Activated naive CD8-positive, alpha-beta T cell treated with anti-CD3 and anti-CD28 coated beads, Interleukin-2, amount 10 ng/mL, durations not matched to agents 7 days and 5 days (primary cell): ENCODE measurements at places on chromosomes 2 and 18. TPM values are rescaled to one million over a fixed set of nuclear protein-coding genes. Genes with fewer than 3 reads are reported as not detected.

The SULT1C4 gene
- not detected for total RNA-seq

The RAB6D gene
- not detected for total RNA-seq

GRCh38 chr2:128949360-128949759 lies 630.7 kb upstream of the HS6ST1 start:
- no peak overlapping the region for H3K27ac ChIP-seq
- DNase-seq, result no peak
- no peak overlapping the region for H3K4me3 ChIP-seq
- H3K27me3 ChIP-seq, result peaks cover 3% of the 10 kb centered on the region
- no peaks in the 10 kb centered on the region for H3K4me1 ChIP-seq

- DNase-seq, result no peak
- H3K4me3 ChIP-seq, result no peak overlapping the region
- H3K27me3 ChIP-seq, result peaks cover 2% of the 10 kb centered on the region
- peak overlapping the region; percentile 43 for H3K27ac ChIP-seq
- peaks cover 11% of the 10 kb centered on the region for H3K4me1 ChIP-seq
Measured at GRCh38 chr2:38266382-38267061, 110.6 kb downstream of the ATL2 start.

GRCh38 chr2:71796174-71796593 lies 342.8 kb downstream of the DYSF start:
- no peaks in the 10 kb centered on the region for H3K4me1 ChIP-seq
- no peaks in the 10 kb centered on the region for H3K36me3 ChIP-seq
- H3K27me3 ChIP-seq, result no peaks in the 10 kb centered on the region
- DNase-seq, result no peak
- H3K27ac ChIP-seq, result no peak overlapping the region

DNA sequence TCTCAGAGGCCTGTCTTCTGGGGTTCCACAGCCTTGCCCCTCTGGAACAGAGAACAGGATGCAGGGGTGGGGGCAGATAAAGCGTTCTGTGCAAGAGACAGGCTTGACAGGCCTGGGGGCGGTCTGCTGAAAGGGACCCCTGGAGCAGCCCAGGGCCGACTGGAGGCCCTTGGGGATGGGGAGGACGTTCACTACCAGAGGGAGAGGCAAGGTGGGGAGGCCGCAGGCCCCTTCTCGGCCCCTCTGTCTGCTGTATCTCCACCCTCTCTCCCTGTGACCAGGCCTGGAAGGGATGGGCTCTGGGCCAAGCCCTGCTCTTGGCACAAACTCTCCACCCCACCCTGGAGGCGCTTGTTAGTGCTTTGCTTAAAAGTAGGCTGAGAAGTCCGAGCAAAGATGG lies 27.3 kb upstream of the INHBB start:
- peaks cover 6% of the 10 kb centered on the region for H3K27me3 ChIP-seq
- no peak overlapping the region for H3K27ac ChIP-seq
- peaks cover 20% of the 10 kb centered on the region for H3K4me1 ChIP-seq

GRCh38 chr18:60675801-60676200 lies 303.2 kb upstream of the MC4R start:
- no peak for DNase-seq
- no peak overlapping the region for H3K4me3 ChIP-seq
- H3K4me1 ChIP-seq, result no peaks in the 10 kb centered on the region
- no peaks in the 10 kb centered on the region for H3K27me3 ChIP-seq
- H3K27ac ChIP-seq, result no peak overlapping the region
